ENCODE measurements at places on chromosomes 3 and 15. TPM values are rescaled to one million over a fixed set of nuclear protein-coding genes. Genes with fewer than 3 reads are reported as not detected.

RAF1 gene
- 91.6 TPM for total RNA-seq

SLC12A1 gene
- not detected for total RNA-seq

PARP6 gene
- 57.0 TPM for total RNA-seq

GREM1 gene
- total RNA-seq: not detected

EFCC1 gene
- 0.13 TPM for total RNA-seq

GALNT15 gene
- total RNA-seq: not detected

FANCD2OS gene
- not detected for total RNA-seq

SENP8 gene
- total RNA-seq: 1.6 TPM

ZFAND6 gene
- total RNA-seq: 53.1 TPM

DNA sequence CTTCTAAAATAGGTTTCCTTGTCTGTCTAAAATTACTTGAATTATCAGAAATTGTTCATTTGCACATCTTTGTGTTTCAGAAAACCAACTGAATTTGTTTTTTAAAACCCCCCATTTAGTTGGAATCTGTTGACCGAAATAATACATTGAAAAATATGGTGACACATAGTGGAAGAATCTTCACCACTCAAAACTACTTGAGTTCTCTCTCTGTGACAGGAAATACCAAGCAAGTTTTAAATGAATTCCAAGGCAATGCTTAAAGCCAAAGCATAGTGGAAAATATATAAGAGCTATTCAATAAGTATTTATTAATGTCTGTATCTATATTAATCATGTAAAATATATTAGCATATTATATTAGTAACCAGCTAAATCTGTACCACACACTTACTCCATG is 224.9 kb upstream of the COL8A1 start:
- no peak for DNase-seq

- no peak for DNase-seq
These were observed 34.9 kb upstream of the LINGO1 start for GRCh38 chr15:77667338-77668234.

GRCh38 chr3:195133013-195133412 is 137.9 kb downstream of the XXYLT1 start:
- no peak for DNase-seq

DNA sequence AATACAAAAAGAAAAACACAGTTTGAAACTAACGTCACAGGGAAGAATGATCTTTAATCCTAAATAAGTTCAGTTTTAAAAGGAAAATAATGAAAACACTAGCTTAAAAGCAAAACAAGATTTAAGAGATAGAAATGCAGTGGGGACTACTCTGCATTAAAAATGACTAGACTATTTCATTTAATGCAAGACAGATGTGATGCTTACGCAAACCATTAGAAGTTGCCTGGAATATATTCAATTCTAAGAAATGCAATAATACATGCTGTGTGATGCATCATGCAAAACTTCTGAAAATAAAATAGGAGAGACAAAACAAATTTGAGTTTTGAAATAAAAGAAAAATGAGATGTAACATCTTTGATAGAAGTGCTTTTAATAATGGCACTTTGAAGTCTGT is 97.6 kb upstream of the STRIT1 start:
- no peak for DNase-seq

DNA sequence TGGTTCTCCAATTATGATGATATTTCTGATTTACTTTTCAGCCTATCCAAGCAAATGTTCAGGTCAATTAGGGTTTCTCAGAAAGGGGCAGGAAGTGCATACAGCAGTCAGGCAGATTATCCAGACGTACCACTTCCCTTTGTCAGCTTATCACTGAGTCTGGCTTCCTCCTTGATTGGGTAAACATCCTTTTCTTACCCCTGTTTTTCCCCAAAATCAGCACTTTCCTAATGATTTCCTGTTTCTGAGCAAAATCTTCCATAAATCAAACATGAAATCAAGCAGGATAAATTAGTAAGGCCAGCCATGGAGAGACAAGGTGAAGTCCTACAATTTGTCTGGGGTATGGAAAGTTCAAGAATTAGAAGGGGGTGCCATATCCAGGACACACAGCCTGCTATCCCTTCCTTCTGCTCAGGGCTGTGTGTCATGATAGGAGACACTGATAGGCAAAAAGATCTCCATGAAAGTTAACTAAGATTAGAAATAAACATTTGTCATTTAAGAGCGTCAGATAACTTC is 29.0 kb downstream of the ADIPOQ start:
- DNase-seq: peak; percentile 33

GRCh38 chr3:118785415-118785814 is 249.2 kb downstream of the IGSF11 start:
- DNase-seq: no peak

- DNase-seq: peak; percentile 96
These were observed at the start of gene RPN1 for GRCh38 chr3:128650096-128651050. Gene RPN1, minus strand, starts transcription at chr3:128650818. Its CDS starts 18 bp downstream, at chr3:128650800.

GRCh38 chr3:100775669-100776068 is 66.4 kb downstream of the TFG start:
- DNase-seq: no peak

- no peak for DNase-seq
These were observed 170.9 kb downstream of the OXSM start for GRCh38 chr3:25960776-25961175.

- no peak for DNase-seq
These were observed 97.2 kb downstream of the TBC1D5 start for GRCh38 chr3:17645074-17645698.

DNA sequence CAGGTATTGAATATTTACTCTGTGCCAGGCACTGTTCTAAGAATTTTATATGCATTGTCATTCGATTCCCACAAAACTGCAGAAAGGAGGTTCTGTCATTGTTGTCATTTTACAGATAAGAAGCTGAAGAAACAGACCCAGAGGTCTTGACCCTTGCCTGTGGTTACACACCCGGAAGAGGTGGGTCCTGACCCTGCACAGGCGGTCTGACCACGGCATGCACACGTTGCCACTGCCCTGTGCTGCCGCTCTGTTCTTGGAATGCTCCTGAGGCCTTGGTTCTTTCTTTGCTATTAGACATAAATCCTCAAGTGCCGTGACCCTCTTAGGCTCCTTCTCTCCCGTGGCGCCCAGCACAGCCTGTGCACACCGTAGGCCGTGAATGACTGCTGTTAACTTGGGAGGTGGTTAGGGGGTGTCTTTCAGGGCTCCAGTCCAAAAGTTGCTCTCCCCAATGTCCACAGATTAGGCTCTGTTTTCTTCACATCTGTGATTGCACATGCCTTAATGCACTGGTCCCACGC is 74.1 kb upstream of the PLXNA1 start:
- DNase-seq: no peak

DNA sequence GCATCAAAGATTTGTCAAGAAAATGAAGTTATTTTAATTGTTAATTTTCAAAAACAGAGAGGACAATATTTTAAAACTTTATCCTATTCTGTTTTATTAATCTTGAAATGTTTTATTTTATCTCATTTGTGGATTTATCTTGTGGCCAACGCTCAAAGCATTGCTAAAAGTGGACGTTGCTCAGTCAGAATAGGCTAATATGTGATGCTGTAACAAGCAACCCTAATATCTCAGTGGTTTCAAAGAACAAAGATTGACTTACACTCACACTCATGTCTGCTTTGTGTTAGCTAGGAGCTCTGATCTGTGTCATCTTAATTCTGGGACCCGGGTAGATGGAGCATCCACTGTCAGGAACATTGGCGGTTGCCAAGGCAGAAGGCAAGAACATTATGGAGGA is 86.0 kb upstream of the PLCL2 start:
- DNase-seq: no peak

DNA sequence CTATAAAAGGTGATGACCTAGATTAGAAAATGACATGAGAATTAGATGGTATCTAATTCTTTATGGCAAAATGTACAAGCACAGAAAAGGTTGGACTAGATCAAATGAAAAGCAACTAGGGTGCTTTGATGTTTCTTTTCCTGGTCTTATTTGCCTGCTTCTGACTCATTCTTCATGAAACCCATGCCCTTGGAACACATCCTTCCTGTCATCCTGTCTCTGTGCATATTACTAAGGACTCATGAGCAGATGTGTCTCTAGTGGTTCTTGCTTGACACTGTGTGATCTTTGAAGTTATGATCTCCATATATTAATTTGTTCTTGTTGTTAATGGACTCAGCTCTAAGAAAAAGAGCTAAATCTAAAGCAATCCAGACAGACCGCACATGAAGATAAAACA is 314.0 kb downstream of the ERC2 start:
- no peak for DNase-seq

GRCh38 chr15:70912187-70912586 is 19.6 kb downstream of the LRRC49 start:
- no peak for DNase-seq

DNA sequence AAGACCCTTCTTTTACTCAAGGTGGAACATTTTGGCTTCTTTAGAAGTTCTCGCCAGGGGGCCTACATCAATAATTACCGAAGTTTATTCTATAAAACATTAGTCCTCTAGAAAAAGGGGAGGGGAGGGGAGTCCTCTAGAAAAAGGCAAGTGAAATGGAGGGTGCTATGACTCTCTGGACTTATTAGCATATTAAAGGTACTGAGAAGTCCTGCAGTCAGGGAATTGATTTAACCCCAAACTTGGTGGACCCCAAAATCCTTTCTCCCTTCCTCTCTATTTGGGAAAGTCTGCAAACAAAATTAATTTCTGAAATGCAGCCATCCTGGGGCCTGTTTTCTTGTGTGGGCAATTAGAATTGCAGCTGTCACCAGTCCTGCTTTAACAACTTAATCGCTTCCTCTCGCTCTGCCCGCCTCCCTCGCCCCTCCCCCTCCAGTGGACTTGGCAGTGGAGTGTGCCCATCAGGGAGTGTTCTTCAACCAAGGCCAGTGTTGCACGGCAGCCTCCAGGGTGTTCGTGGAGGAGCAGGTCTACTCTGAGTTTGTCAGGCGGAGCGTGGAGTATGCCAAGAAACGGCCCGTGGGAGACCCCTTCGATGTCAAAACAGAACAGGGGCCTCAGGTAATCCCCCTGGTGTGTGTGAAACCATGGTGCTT is 18.9 kb upstream of the LRRK1 start:
- DNase-seq: no peak

All from activated CD8-positive, alpha-beta T cell treated with anti-CD3 and anti-CD28 coated beads, Interleukin-2, amount 10 ng/mL, durations not matched to agents 7 days and 5 days (primary cell).